ENCODE measurements at places on chromosomes 13 and 19.

DNA sequence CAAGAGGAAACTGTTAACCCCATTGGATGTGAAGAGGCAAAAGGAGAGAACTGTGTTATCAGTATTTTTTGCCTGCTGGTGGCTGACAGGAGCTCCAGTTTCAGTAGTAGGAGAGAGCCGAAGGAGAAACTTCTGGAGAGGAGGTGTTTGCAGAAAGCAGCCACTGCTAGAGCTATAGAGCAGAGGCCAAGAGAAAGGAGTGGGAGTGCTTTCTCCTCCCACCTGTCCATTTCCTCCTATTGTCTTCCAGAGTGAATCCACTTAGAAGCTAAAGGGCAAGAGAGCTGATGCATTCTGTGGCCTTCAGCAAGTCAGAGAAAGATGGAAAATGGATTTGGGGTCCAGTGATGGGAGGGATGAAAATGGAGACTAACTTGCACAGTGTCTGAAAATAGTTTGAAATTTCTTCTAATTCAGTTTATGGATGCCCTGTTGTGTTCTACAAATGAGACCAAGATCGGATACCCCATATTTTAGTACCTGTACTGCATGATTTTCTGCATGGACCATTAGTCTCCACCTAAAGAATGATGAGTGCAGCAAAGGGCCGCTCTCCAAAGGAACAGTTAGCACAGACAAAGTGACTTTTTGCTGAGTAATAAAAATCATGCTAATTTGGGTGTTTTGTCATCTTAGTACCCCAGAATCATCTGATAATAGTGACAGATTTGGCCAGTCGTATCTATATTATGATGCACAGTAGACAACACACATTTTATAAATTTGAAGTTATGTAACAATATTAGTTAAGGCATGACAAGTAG is 10.7 kb downstream of the HS6ST3 start:
- DNase-seq = no peak

DNA sequence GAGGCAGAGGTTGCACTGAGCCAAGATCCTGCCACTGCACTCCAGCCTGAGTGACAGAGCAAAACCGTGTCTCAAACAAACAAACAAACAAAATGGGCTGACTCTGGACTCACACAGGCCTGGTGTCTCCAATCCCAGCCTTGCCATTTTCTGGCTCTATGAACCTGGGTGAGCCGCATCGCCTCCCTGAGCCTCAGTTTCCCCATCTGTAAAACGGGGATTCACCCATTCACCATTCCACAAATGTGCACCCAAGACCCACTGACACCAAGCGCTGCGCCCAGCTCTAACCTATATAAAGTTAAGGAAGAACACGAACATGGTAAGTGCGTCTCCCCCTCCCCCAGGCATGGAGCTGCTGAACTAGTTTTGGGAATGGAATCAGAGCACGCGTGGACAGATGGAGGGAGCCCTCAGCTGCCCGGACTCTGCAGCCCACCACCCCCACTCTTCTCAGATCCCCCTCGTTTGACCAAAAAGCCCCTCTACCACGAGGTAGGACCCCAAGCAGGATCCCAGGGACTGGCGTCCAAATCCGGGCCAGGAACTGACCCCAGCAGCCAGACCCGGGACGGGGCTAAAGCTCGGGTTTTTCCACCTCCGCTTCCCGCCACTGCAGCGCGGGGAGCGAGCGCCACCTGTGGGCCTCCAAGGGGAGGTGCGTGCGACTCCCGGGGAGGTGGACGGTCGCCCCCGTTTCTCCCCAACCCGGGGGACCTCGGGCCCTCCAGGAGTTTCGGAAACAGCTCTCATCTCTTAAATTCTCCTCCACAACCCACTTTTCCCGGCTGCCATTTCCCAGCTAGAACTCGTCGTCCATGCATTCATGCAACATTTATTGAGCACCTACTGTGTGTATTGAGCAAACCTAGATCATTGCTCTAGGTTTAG is 33.0 kb upstream of the ADGRE5 start:
- DNase-seq = peak; percentile 79

DNA sequence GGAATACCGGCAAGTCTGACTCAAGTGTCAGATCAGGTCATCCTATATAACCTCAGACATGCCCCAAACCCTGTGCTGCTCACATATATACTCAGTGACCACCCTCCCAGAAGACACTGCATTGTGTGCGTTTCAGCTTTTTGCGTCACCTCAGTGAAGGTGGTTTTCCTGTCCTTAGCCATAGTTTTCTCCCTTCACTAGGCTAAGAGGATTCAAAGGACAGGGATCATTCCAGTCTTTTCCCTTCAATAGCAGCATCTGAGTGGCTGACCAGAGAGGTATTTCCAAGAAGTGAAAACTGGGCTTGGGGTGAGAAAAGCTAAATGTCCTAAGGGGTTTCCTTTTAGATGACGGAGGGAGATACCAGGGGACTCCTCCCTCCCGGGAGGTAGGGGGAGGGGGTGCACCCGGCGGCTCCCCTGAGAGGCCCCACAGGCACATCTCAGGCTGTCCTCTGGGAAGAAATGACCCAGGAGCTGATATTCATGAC is 12.7 kb upstream of the OR10H1 start:
- no peak for DNase-seq

DNA sequence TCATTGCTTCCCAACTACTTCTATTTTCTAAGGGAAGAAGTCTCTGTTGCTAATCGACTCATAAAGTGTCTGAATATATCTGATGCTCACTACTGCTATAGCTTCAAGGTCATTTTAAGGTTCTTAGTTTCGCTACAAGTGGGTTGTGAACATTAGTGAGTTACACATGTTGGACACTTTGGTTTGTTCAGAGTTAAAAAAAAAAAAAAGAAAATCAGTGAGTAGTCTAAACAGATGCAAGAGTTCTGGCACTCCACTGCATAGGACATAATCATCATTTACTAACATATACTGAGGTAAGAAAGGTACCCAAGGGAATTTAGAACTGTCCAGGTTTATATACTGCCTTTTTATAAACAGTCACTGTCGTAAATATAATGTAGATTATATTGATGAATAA is 108.8 kb downstream of the KLF12 start:
- no peak for DNase-seq
